COR-L47 (cell line): ENCODE measurements at places on chromosomes 6 and 20.

DNA sequence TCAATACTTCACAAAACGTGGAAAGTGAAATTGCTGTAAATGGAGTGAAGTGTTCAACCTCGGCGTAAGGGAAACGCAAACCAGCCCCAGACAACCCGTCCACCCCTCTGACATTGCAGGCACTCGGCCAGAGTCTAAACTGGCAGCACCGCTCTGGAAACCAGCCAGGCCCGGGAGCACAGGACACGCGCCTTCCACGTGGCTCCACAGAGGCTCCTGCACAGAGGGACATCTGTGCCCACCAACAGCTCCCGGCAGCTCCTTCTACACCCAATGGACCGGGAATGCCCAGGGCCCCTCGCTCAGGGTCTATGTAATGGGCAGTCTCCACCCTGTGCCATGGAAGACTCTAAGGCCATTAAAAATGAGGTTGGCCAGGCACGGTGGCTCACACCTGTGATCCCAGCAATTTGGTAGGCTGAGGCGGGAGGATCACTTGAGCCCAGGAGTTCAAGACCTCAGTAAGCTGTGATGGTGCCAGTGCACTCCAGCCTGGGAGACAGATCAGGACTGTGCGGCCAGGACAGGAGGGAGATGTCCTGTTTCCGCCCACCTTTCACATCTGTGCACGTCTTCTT is 3.4 kb upstream of the HELZ2 start:
- DNase-seq: peak; percentile 63

GRCh38 chr6:134352786-134353480 is 35.0 kb upstream of the SGK1 start:
- DNase-seq: no peak

DNA sequence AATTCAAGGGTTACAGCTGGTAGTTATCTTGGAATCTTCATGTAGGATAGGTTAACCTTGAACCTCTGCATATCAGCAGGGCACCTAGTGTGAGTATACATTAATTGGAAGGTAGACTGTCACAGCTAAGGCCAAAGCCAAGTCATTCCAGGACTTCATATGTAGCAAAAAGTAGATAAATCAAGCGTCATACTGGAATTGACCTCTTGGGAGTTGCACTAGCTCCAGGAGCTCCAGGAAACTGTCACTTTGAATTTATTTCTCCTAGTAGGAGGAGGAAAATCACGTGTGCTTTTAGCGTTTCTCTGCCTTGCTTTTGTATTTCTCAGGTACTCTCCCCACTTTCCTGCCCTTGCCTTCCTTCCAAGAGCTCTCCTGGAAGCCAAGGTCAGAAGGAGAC is 30.3 kb downstream of the RIPOR2 start:
- no peak for DNase-seq

- DNase-seq: no peak
Observed at GRCh38 chr6:160972111-160972510, 19.5 kb upstream of the MAP3K4 start.

- no peak for DNase-seq
Observed at GRCh38 chr6:19857139-19857538, 20.0 kb downstream of the ID4 start.

- no peak for DNase-seq
Observed at GRCh38 chr6:154619146-154619545, 108.7 kb upstream of the CNKSR3 start.

DNA sequence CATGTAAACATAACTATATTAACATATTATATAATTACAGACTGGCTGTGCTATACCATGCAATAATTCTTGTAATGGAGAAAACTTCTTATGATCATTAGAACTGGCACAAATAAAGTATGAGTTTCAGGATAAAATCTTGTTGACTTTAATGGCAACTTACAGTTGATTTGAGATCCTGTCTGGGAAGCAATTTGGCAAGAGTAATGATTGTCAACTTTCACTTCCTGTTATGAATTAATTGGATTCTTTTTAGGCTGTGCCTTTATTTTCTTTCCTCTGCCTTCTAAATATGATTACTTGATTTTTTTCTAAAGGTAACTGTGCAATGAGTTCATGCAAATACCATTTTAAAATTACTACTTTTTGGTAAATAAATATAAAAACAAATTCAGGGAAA is 158.1 kb upstream of the B3GAT2 start:
- no peak for DNase-seq

DNA sequence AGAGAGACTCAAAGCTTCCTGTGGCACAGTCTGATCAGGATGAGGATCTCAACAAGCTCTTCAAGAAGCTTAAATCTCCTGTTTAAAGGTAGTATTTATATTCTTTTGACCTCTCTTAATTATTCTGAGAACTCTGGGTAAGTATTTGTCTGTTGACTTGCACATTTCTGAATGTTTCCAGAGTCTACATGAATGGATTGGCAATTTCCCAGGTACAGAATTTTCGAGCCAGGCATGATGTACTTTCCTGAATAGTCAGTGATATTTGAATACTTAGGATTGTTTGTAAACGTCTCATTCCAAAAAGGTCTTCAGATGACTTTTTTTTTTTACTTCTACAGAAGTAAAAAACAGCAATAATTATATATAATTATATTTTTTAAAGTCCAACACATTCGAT is 293.4 kb downstream of the TBC1D32 start:
- DNase-seq: no peak

GRCh38 chr6:7207720-7208119 is 100.0 kb downstream of the RREB1 start:
- DNase-seq: no peak

DNA sequence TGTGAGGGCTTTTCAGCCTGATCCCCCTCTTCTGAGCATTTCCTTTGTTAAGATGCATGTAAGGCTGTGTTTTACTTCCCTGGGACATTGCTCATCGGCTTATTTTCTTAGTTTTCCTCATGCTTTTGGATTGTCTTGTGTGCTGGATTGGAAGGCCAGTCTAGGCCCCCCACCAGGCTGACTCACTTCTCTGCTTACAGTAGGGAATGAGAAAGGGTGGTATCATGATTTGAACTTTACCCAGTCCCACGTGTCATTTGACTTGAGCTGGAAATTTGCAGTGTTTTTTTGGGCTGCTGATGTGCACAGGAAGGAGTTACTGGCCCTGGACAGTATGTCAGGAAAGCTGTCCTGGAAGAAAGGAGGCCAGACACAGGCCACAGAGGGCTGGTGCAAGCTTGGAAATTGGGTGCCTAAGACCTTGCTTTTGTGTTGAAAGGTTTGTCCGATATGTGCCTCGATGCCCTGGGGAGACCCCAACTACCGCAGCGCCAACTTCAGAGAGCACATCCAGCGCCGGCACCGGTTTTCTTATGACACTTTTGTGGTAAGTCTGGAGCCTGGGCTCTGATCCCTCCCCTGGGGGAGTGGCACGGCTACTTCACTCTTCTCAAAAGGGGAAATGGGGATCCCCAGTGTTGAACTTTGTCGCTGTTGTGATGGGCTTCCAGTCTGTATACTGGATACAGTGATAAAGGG is 12.8 kb downstream of the RNF114 start:
- no peak for DNase-seq

DNA sequence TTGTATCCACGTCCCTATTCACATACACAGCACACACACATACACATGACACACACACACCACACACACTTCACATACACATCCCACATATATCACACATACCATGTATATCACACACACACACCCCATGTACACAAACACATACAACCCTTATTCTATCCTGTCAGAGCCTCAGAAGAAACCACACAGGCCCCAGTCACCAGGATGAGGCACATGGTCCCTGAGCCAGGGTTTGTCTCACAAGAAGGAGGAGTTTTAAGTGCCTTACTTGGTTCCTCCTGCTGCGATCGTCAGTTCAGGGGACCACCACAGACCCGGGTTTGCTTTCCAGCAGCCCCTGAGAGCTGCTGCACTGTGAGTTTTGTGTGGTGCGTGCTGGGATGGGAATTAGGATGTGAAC is 23.6 kb downstream of the BFSP1 start:
- DNase-seq: no peak

GRCh38 chr6:170035901-170036304 is 255.0 kb downstream of the DLL1 start:
- DNase-seq: no peak

DNA sequence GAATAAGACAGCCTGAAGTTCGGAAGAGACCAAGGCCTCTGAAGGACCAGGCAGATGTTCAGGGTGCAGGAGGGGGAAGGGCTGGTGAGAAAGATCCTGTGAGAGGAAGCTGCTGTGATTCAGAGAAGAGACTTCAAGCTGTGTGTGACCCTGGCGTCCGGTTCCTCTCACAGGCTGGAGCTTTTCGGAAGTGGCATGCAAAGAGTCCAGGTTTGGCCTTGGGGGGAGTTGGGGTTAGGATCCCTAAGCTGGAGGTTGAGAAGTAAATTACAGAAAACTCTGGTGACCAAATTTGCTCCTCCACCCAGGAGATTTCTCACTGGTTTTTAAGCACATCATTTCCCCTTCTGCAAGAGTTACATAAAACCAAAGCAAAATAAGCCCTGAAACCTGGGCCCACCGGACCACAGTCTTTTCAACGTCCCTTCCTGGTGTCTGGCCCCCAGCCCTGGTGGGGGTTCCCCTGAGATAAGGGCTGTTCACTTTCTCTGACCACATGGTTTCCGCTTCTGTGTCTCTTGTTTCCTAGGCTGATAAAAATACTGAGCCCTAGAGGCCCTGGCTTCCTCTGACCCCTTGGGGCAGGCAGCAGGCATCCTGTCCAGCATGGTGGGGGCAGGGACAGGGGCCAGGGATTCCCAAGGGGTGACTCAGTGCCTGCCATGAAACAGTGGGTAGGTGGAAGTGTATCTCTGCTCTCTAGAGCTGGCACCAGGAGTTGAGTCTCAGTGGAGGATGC is 12.0 kb upstream of the LTA start:
- no peak for DNase-seq

DNA sequence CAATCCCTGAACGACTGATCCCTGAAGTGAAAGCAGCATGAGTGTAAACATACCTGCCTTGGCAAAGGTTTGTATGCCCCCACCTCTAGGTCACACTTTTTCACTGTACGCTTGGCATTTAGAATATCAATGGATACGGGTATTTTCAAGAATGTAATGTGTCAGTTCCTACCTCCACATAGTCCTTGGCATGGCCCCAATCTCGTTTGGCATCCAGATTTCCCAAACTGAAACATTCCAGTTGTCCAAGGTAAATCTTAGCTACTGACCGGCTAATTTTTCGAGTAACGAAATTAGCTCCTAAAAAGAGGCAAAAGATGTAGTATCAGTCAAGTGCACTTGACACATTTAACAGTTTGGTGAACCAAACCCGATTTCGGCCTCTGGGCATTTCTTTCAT is 315.5 kb downstream of the GMDS start:
- no peak for DNase-seq

DNA sequence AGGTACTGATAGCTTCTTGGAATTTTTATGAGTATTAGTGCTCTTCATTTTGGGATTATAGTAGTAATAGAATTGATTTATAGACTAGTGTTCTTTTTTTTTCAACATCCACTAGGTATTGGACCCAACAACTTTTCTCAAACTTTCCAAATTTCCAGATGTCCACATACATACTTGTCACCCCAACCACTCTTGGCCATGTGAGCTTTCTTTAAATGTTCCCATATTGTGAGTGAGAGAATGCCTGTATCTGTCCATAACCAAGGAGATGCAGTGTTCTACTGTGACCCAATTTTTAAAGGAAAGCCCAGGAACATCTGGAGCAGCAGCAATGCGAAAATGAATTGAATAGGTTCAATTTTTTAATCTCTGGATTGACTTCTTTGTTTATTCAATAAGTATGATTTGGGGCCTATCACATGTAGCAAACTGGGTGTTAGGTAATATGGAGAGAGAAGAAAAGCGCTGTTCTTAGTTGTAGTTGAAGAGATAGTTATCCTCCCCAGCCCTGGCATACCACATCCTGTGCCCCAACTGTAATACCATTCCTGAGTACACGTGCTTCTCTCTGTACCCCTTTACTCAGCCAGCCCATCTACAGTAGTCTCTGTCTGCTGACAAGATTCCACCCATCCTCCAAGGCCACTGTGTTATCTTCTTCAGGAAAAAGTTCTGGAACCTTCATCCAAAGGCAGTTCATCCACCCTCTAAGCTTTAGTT is 116.8 kb upstream of the SUPT3H start:
- no peak for DNase-seq

DNA sequence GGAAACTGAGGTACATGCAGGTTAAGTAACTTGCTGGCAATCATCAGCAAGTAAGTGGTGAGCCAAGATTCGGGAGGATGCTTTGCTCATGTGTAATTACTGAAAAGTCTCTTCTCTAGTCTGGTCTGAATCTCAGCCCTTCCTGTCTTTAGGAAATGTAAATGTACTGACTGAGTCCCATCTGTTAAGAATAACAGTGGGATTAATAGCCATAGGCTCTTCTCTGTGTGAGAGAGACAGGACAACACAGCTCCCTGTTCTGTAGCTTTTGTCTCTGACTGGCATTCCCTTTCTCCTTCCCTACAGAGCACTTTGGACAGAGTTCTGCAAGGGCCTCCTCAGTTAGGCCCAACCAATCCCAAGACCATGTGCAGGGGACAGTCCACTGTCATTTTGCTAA is 131.3 kb upstream of the OGFRL1 start:
- DNase-seq: no peak

DNA sequence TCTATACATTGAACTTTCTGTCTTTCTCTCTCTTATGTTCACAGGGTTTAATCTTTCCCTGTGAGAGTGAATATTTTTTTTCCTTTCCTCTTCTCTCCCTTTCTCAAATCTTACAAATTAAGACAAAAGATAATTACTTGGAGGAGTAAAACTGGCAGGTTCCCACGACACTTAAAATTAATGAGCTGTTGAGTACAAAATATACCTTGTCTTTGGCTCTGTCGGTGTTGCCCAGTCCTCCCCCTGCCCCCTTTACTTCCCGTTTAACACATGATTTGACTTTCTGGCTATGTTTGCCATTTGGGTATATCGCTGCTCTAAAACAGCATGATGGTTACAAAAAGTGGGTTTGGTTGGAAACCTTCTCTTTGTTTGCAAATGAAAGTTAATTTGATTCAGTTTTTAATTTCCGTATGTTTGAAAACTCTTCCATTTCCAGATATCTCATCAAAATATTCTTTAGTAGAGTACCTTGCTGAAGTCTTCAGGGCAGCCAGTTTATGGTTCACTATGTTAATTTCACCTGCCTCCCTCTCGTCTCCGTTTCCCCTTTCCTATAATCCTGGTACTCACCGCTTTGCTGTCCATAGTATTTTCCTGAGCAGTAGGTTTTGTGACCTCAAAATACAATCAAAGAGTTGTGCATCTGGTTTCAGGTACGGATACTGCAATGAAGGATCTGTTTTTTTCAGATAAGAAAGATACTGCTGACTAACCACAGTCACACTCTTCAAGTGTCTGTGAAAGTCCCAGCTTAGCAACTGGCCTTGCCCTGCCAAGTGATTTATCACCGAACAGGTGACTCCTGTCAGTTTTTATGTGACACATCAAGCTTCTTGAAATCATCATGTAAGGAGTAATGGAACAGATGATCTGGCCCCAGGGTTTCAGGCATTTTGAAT is 181.2 kb downstream of the DTNBP1 start:
- no peak for DNase-seq

DNA sequence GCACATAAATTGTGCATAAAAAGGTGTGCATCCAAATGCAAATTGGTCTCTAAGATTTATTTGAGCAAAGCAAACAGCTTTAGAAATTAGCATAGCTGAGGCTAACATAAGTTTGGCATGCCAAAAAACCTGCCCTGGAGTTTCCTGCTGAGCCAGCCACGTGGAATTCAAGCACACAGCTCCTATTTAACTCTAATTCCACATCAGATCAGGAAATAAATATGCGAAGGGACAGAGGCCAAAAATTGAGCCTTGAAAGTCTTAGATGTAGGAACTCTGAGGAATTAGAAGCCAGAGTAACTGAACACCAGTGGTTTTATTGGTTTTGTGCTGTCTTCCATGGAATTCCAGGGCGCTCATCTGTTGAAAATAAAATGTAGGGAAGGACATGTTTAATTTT is 19.6 kb downstream of the SOBP start:
- DNase-seq: no peak

GRCh38 chr6:42796171-42796570 is 14.3 kb downstream of the BICRAL start:
- DNase-seq: no peak
